ENCODE measurements at places on chromosomes 16 and 17. TPM values are rescaled to one million over a fixed set of nuclear protein-coding genes. Genes with fewer than 3 reads are reported as not detected.

Gene ZNRF1
- 16.8 TPM for total RNA-seq

Gene ABCC3
- total RNA-seq: 7.6 TPM

Gene SLC16A6
- total RNA-seq: 0.17 TPM

GRCh38 chr16:50857881-50858280 lies 116.0 kb downstream of the CYLD start:
- DNase-seq: no peak

DNA sequence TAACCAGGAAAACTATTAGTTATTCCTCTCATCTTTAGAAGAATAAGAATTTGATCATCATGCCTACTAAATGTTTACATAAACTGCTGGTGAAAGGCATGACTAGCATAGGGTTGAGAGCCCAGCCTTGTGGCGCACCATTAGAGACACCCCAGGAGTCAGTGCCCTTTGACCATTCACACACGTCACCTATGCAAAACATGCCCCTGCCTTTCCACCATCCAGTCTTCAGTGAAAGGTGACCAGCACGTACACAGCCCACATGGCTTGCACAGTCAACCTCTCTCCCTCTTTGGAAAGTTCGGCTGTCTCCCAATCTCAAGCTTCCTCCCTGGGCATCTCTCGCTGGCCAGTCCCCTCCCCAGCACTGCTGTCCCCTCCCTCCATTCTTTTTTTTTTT lies 150.3 kb downstream of the ENGASE start:
- DNase-seq: no peak

GRCh38 chr17:70786081-70786480 lies 616.7 kb downstream of the KCNJ2 start:
- DNase-seq: no peak

DNA sequence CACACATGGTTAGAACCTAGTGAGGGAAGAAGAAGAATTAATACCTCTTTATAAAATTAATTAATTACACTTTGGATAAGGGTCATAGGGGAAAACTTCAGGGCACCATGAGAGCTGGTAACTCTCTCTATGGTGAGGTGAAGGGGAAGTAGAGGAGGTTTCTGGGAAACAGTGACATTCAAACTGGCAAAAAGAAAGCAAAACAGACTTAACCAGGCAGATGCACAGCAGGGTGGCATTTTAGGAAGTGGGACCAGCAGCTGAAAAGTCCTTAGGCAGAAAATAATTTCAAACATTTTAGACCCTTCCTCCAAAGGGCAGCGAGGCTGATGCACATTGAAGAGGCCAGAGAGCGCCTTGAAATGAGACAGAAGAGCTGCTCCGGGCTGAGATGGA lies 157.8 kb downstream of the CDH13 start:
- DNase-seq: no peak

Data from LHCN-M2 (cell line).